ENCODE measurements at places on chromosomes 7 and 10.

- DNase-seq = no peak
Observed at GRCh38 chr10:88309365-88309764, 273.8 kb downstream of the RNLS start.

DNA sequence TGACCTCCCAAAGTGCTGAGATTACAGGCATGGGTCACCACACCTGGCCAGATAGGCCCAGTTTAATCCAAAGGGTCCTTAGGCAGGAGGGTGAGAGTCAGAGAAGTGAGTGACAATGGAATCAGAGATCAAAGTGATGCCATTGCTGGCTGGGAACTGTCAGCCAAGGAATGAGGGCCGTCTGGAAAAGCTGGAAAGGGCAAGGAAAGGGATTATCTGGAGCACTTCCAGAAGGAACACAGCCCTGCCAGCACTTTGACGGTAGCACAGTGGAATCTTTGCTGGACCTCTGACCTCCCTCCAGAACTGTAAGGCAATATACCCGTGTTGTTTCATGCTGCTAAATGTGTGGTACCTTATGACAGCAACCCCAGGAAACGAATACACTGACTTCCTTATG is 11.3 kb upstream of the TAS2R40 start:
- no peak for DNase-seq

- DNase-seq = no peak
Observed at GRCh38 chr10:100370714-100371481, 23.9 kb downstream of the SCD start.

DNA sequence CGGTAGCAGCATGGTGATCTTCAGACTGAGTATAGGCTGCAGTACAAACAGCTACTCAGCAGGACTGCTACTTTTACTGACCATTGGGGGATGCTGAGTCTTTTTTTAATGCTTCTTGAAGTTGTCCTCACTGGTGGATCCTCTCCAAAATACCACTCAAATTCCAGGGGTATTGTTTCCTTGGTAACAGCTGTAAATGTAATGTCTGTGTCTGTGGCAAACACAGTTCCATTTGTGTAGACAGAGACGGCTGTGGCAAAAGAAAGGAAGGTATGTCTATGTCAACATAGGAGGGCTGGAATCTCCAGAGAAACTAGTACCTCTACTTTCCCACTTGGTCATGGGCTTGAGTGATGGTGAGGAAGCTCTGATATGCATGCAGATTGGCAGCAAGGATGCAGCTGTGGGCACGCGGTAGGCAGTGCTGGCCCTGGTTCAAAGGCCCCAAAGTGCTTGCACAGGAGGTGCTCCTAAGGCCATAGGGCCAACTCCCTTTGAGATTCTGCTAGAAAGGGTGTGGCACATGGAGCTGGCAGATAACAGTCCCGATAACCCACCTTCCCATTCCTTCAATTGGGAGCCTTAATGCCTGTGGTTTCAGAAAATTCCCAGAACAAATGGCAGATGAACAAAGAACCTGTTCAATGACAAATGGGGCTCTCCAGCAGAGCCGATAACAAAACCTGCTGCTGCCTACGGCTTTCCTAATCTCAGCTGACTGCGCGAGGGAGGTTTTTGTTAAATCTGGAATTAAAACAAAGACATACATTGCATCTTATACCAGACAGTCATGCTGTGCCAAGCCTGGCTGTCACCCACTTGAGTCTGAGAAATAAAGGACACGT is 43.0 kb downstream of the PKD1L1 start:
- no peak for DNase-seq

- no peak for DNase-seq
Observed at GRCh38 chr7:128948976-128949760, 11.4 kb downstream of the IRF5 start.

DNA sequence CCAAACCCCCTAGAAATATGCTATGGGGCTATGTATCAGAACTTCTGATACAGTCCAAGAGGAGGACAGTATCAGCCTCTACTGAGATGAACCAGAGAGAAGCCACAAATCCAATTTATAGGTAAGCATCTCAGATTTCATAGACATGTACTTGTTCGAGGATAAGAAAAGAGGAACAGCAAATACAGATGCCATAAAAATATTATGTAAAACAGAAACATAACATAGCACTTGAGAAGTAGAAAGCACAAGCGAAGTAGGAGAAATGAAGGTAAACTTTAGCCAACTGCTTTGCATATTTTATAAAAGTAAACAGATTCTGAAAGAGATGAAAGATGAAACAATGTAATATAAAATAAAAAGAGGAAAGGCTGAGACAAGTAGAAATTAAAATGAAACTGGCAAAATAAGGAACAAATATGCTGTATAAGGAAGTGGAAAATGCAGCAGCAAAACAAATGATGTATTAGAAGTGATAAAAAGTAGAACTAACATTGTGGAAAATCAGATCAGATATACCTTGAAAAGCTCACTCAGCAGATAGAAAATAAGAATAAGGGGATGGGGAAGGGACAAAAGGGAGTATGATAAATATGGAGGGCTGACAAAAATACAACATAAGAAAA is 135.1 kb downstream of the SKAP2 start:
- no peak for DNase-seq

DNA sequence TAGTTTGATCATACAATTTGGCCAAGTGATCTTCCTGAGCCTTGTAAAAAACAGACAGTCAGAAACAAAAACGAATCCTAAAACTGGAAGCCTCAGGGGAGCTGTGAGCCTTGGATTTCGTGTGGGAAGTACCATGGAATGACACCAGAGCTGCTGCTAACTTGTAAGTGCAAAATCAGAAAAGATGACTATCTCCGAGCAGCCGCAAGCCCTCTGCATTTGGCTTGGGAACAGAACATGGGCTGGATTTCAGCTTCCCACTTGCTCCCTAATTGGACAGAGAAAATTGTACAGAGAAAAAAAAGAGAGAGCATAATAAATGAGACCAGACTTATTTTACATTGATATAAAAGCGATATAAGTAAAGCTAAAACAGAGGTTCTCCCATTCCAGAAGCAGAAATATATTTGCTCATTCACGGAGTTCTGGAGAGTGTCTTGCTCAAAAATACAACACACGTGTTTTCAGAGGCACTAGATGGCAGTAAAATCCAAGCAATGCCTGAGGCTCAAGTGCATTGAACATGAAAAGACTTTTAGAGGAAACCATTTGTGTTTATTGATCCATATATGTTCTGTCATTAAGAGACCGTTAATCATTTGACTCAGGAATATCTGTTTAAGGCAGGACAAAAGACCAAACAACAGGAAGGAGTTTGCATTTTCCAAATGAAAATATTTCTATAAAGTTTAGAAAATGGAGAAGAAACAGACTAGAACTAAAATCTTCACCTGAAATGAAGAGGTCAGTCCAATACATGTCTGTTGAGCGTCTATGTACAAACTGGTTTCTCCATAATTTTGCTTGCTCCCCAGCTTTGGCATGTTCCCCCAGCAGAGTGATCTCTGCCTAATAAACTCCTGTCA is 78.3 kb upstream of the SLC26A5 start:
- DNase-seq = no peak

- no peak for DNase-seq
Observed at GRCh38 chr10:11145495-11145855, 127.8 kb downstream of the CELF2 start.
